ENCODE measurements at places on chromosomes 3 and 15.
A peak's percentile ranks its signal among the peaks of the same experiment; 100 is the strongest.

- DNase-seq, result no peak
Measured at GRCh38 chr3:13715961-13716360, 163.9 kb downstream of the WNT7A start.

DNA sequence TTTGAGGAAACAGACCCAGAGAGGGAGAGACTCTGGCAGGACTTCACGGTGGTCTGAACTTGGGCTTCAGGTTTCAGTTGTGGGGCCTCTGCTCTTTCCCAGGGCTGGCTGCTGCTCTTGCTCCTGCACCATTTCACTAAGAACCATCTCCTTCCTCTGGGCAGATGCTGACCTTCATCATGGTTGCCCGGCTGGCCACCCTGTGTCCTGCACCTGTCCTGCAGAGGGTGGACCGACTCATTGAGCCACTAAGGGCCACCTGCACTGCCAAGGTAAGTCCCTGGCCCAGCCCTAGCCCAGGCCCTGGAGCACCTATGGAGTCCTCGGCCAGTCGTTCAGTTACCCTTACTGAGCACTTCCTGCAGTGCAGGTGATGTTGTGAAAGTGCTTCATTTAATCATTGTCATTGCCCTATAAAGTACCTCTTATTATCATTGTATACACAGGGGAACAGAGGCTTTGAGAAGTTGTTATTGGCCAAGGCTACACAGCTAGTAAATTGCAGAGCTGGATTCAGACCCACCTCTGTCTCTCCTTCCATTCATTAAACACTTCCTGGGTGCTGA, 10.0 kb downstream of the RPL32 start:
- no peak for DNase-seq

DNA sequence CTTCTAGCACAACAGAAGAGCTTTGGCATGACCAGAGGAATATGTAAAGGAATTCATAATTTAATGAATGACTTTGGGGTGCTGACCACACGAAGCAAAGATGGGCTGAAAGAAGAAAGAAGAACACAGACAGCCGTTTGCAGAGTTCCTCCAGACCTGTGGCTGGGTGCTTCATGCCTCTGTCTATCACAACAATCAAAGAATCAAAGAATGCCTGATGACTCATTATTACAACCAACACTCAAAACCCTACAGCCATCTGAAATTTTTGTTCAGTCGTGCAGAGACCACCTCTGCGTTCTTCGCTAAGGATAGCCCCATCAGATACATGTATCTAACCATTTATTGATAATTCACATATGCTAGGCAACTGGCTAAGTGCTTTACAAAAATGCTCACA, 129.0 kb upstream of the PRICKLE2 start:
- DNase-seq, result no peak

- DNase-seq, result no peak
Measured at GRCh38 chr3:52193065-52193464, 4.9 kb upstream of the ALAS1 start.

DNA sequence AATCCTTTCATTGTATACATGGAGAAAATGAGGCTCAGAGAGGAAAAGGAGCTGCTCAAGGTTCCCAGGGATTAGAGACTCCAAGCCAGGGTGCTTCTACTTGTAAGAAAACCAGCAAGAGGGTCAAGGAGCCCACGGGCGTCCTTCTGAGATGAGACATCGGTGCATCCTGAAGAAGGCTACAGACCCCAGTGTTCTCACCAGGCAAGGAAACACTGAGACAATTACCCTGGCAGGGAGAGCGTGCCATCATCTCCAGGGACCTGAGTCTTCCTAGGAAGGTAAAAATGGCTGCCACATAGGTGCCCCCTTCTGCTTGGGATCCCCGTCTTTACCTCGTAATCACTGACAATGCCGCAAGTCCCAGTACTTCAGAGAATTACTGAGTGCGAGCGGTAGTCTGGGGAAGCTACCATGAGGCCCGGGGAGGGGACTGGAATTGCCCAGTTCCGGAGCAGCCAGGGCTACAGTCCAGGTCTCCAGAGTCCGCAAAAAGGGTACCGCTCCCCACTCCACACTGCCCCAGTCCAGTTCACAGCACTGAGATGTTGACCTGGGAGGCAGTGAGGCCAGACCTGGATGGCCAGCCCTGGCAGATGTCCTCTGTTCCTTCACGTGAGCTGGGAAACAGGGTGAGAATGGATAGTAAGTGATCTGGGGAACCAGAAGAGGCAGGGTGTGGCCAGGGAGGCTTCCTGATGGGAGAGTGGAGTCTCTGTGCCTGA, 164.7 kb upstream of the SMAD3 start:
- no peak for DNase-seq

GRCh38 chr3:150300852-150301517, 107.1 kb upstream of the TSC22D2 start:
- no peak for DNase-seq

DNA sequence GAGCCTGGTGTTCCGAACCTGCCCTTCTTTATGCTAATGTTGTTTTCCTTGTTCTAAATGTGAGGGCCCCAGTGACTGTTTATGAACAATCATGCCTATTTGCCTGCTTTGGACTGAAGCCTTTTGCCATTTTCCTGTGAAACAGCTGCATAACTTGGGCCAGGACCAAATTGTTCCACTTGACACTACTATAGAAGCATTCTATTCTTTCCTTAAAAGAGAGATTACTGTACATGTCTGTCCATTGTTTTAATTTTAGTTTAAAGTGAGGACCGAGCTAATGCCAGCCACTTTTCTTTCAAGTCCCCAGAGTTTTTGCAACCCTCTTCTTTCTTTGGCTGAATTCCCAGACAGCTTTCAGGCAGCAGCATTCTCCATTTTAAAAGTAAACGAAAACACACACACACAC, 980.3 kb downstream of the CADM2 start:
- no peak for DNase-seq

GRCh38 chr15:35931799-35932341, 385.9 kb upstream of the DPH6 start:
- DNase-seq, result no peak

GRCh38 chr3:105866656-105867653, 1.9 kb downstream of the CBLB start:
- DNase-seq, result peak; percentile 32

- DNase-seq, result no peak
Measured at GRCh38 chr3:195036574-195036973, 234.4 kb downstream of the XXYLT1 start.

- DNase-seq, result no peak
Measured at GRCh38 chr3:195178124-195178910, 92.6 kb downstream of the XXYLT1 start.

GRCh38 chr3:83403927-83404326, 1554.9 kb upstream of the CADM2 start:
- DNase-seq, result no peak

DNA sequence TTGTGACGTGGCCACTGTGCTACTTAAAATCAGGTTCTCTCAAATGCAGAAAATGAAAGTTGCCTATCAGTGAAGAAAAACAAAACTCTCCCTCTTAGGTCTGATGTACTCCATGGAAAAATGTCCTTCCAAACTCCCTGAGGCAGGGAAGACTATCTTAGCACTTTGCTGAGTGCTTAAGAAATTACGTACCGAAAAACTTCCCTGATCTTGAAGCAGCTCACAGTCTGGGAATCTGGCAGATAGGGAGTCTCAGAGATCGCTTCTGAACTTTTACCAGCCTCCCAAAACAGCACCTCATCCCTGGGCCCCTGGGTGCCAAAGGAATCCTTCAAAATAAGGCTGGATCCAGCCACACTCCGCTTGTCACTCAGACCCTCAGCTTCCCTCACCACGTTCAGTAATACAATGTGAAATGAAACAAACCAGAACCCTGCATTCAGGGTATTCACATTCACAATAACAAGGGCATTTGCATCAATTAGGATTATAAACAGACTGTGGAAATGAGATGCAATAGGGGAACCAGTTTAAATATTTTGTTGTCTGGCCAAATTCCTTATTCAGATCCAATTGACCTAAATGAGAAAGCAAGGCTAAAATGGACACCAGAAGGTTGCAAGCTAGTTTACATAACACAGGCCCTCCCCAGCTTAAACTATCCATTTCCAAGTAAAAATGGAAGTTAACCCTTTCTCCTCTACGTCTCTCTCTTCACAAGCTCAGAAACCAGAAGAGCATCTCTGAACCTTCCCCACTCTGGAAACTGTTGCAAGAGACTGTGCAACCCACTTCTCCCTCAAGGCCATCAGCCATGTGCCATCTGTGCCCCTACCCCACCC, 20.9 kb downstream of the OSBPL10 start:
- no peak for DNase-seq

- no peak for DNase-seq
Measured at GRCh38 chr3:129052675-129053074, 7.9 kb upstream of the GP9 start.

Data from activated CD4-positive, alpha-beta T cell treated with anti-CD3 and anti-CD28 coated beads for 36 hours (primary cell).